ENCODE measurements at places on chromosomes 11 and 22.

DNA sequence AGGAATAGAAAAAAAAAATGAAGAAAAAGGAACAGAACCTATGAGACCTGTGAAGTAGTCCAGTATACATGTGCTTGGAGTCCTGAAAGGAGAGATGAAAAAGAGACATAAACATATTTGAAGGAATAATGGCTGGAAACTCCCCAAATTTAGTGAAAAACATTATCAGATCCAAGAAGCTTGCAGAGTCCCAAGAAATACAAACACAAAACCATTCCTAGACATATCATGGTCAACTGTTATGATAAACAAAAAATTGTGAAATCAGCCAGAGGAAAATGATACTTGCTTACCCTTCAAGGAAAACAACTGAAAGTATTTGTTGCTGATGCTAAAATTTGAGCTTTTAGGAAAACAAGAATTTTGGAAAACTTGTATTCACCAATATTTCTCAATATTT is 250.1 kb downstream of the DDX10 start:
- DNase-seq: no peak

- DNase-seq: no peak
These were observed 195.8 kb downstream of the MAML2 start for GRCh38 chr11:96147186-96147585.

DNA sequence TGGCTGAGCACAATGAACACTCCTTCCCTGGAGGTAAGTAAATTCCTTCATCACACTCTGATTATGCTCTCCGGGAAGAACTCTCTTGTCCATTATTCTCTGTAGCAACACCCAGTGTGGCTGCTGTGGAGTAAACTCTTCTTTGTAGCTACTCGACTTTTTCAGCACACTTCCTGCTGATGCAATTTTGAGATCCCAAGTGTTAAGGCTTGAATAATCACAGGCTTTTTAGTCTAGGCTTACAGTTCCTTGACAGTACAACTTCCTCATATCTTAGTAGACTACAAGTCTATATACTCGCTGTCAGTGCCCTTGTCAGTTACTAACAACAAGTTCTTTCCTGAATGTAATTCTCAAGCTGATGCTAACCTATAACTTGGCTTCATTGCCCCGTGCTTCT is 301.8 kb upstream of the API5 start:
- DNase-seq: no peak

DNA sequence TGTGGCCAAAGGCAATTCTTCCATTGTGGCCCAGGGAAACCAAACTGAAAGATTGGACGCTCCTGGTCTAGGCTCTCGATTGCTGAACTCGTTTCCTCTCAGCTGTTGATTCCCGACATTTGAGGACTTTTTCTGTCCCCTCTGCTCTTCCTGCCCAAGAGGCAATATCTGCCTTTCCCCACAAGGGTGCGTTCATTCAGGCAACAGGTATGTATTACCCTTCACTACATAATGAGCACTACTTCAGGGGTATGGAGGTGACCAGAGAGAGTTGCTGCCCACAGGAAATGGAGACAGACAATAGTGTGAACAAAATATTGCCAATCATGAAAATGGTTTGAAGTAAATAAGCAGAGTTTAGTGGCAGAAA is 8.2 kb downstream of the PTH start:
- DNase-seq: peak; percentile 20

DNA sequence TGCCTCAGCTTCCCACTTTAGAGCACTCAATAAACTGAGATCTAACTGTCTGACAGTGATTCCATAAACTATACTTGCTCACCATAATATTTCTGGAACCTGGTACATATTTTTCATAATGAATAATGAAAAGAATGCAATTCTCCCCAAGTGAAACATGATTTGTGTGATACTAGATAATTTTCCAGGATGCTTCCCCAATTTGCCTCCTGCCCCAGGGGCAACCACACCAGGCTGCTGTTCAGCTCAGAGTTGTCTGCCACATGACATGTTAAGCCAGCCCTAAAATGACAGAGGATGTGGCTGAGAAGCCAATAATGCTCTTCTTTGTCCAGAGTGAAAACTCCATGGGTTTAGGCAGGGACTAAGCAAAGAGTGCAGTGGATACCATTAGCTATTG is 62.9 kb upstream of the SEZ6L start:
- DNase-seq: no peak

GRCh38 chr22:48313175-48313830 is 1514.4 kb downstream of the BRD1 start:
- no peak for DNase-seq

All from CD4-positive, alpha-beta T cell treated with Interleukin-4 for 1 hour (primary cell).